ENCODE measurements at places on chromosomes 4 and X.

GRCh38 chr4:9988363-9988749, 32.9 kb downstream of the SLC2A9 start:
- DNase-seq = no peak

GRCh38 chr4:171239196-171239595, 574.0 kb upstream of the GALNTL6 start:
- no peak for DNase-seq

DNA sequence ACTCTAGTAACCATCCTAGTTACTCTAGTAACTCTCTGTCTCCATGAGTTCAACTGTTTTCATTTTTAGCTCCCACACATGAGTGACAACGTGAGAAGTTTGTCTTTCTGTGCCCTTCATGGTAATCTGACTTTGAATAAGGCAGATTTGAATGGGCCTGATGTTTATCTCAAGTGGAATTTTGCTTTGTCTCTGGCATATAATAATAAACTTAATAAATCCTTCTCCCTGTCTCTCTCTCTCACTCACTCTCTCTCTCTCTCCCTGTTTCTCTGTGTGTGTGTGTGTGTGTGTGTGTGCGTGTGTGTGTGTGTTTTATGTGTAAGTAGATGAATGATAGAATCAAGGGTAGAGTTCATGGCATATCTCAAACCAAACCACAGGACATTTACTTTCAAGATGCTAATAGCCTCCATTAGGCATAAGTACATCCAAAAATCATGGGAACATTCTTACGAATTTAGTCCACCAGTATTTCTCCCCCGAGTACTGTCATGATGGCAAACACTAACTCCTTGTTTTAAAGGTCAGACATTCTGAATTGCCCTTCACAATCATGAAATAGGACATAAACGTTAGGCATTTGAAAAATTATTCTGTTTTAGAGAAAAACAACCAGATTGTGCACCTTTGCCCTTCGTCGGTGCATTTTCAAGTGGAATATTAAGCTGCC, 193.1 kb downstream of the SPATA18 start:
- DNase-seq = no peak

DNA sequence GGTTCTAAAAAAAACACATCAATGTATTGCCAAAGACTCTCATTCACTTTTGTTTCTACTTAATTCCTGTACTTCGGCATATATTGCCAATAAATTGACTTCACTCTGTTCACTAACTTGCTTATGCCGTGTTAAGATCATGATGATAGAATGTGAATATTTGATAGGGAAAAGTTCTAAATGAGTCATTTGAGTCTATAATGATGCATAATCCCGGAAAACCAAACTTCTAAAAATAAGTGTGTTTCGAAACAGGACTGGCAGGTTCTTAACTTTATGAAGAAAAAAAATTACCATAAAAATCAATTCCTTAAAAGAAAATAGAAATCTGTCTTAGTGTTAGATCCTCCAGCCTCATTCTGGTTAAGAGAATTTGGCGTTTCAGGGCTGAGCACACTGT, 387.5 kb upstream of the FTHL17 start:
- DNase-seq = no peak

DNA sequence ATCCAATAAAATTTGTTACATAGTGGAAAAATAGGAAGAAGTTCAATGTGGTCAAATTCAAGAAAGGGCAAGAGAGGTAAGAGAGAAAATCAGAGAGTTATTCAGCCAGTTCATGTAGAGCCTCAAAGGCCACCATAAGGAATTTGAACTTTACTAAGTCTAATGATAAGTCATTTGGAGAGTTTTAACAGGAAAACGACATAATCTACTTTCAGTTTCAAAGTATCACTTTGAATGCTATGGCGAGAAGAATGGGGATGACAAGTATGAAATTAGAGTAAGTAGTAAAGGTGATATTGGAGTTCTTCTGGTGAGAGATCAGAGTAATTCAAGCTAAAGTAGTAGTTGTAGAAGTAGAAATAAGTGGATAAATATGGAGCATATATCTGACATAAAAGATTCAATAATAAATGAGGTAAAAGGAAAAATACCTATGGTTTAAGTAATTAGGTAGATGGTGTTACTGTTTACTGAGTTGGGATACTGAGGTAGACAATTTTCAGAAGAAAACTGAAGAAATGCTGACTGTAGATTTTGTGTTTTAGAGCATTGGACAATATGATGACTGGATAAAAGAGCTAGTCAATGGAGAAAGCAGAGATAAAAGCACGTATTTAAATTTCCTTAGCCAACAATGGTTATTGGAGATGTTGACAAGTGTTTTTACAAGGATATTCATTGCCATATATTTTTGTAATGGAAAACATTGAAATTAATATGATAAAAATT, 331.7 kb upstream of the ADGRL3 start:
- DNase-seq = no peak

DNA sequence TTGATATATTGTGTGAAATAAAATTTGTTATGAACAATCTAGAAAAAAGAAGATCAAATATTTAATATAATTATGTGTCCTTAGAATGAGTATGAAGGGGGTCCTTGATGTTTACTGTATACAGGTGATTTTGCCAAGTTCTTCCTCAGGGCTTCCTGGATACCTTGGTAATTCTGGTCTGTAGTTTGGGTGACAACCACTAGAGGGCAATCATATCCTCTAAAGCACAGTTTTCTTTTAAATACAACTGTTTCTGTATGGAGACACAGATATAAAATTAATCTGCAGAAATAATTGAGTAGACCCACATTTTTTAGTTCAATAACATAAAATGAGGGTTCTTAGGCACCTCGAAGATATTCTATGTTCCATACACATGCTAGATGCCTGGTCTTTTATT, 157.7 kb downstream of the SPANXN1 start:
- peak; percentile 18 for DNase-seq

- DNase-seq = no peak
These were observed 178.3 kb upstream of the FMR1 start for GRCh38 chrX:147733369-147733768.

GRCh38 chr4:8341691-8342090, 72.1 kb downstream of the HTRA3 start:
- DNase-seq = no peak

- peak; percentile 3 for DNase-seq
These were observed 743 bp downstream of the NKAP start for GRCh38 chrX:119942831-119943184.

GRCh38 chrX:42944381-42944998, 166.5 kb upstream of the PPP1R2C start:
- no peak for DNase-seq

- DNase-seq = no peak
These were observed 75.1 kb downstream of the NPNT start for GRCh38 chr4:105970371-105970770.

- no peak for DNase-seq
These were observed 2.3 kb downstream of the NOCT start for GRCh38 chr4:139017861-139018260.

DNA sequence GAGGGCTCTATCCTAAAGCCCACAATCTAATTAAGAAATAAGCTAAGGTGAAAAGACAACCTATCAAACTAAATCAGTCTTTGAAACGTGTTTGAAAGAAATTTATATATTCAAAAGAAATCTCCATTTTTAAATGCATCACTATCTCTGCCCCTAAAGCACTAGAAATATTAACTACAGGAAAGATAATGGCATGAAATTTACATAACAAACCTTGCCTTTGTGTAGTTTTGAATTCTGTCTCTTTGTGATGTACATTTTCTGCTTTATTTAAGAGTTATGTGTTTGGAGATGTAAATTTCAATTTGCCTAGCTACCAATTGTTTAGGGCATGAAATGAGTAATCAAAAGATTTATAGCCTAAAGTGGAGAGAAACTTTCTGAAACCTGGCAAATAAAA, 286.1 kb upstream of the TBX22 start:
- no peak for DNase-seq

- DNase-seq = no peak
These were observed 14.7 kb downstream of the CXCR3 start for GRCh38 chrX:71603618-71604017.

DNA sequence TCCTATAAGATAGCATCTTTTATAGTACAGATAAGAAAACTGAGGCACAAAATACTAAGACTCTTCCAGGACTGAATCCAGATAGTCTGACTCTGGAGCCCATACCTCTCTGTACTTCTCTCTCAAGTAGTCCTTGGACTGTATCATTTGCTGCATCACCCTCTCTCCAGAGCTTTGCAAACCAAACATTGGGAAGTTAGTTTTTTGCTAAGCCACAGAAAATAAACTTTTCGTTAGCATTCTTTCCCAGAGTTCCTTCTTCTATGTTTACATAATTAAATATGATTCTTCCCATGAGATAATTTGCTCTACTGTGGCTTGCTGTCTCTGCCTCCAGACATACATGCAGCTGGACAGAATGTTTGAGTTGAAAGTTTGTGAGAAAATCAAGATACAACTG, 22.0 kb downstream of the PPEF2 start:
- DNase-seq = no peak

DNA sequence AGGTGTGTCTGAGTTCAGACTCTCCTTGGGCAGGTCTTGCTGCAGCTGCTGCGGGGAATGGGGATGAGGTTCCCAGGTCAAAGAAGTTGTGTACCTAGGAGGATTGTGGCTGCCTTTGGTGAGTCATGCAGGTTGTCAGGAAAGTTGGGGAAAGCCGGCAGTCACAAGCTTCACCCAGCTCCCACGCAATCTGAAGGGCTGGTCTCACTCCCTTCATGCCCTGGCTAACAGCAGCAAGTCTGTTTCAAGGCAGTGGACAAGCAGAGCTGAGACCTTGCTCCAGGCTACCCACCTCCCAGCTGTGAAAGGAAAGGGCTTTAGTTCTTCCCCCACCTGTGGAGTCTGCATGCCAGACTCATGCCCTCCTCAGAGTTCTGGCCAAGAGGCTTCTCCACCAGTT, 287.2 kb downstream of the DTHD1 start:
- no peak for DNase-seq

DNA sequence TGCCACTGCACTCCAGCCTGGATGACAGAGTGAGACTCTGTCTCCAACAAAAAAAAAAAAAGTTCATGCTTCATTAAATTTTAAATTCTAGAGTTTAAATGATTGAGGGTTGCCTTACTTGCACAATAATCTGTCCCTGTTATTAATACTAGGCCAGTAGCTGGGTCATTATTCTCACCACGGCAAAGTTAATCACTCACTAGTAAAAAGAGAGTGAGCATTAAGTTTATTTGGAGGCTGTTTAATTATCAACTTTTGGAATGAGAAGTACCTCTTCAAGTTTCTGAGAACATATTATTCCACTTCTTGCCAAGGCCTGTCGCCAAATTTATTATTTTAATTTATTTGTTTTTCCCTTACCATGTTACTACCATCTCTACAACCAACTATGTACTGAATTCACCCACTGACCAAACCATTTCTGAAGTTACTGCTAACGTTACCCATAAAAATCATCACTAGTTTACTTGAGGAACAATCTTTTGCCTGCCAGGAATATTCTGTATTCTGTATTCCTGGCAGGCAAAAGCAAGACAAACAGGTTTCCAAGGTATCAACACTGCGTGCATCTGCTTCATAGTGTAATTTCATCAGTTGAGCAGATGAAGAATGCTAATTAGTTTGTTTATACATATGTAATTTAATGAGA, 26.5 kb downstream of the GUCY1A1 start:
- no peak for DNase-seq

- no peak for DNase-seq
These were observed 19.4 kb upstream of the SMIM31 start for GRCh38 chr4:164734484-164734883.

GRCh38 chr4:57053508-57053907, 56.7 kb downstream of the IGFBP7 start:
- no peak for DNase-seq

DNA sequence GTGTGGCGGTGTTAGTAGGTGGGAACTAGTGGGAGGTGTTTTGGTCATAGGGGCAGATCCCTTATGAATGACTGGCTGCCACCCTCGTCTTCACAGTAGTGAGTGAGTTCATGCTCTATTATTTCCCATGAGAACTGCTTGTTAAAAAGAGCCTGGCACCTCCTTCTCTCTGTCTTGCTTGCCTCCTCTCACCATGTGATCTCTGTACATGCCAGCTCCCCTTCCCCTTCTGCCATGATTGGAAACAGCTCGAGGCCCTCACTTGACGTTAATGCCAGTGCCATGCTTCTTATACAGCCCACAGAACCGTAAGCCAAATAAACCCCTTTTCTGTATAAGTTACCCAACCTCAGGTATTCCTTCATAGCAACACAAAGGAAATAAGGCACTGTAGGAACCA, 21.7 kb downstream of the PNMA6F start:
- no peak for DNase-seq

DNA sequence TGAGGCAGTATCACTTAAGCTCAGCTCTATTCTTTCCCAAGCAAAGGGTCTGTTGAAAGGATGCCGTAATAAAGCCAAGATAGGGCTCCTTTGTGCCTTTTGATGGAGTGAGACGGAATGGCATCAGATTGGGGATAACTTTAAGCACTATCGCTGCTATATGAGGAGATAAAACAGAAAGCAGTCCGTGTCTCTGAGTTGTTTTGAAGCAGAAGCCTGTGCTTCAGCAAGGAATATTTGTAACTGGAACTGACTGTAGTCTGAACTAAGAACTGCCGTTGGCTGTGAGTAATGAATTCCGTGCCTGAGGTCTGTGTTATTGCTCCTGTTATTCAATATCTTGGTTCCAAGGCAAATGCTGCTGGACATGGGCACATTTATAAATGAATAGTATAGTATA, 297.4 kb downstream of the ANKRD50 start:
- DNase-seq = no peak

GRCh38 chrX:40279091-40279430, 181.3 kb upstream of the BCOR start:
- DNase-seq = no peak

- no peak for DNase-seq
These were observed 940.0 kb downstream of the SH3BGRL start for GRCh38 chrX:82141942-82142341.

DNA sequence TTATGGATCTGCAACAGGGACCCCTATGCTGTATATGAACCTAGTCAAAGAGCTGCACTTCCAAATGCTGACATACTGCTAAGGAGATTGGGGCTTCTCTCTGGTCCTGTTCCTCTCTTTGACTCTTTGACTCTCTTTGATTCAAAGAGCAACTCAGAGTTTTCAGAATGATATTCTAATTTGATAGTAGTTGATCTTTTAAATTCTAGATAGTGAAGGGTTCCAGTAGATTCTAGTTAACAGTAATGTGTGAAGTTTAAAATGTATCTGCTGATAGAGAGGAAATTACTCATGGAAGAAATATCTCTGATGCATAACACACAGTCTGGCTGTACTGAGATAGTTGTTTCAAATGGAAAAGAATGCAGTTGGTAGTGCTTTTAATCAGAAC, 239.1 kb downstream of the RASL11B start:
- no peak for DNase-seq

DNA sequence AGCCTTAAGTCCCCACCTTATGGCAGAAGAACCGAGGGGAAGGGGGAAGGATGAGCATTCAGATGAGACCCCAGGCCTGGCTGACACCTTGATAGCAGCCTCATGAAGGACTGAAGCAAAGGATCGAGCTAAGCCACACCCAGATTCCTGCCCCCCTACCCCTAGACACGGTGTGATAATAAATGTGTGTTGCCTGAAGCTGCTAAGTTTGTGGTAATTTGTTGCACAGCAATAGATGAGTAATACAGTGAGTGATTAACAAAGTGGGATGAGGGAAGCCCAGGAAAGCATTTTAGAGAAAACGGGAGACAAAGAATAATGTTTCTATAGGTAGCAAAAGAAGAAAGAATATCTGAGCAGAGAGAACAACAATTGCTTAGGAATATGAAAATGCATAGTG, 404.2 kb downstream of the MID1IP1 start:
- DNase-seq = no peak

- peak; percentile 34 for DNase-seq
These were observed 919 bp upstream of the SEC24B start for GRCh38 chr4:109432696-109433095.

Data from cerebellar cortex (tissue), 1 donor.